EH (cell line): ENCODE measurements at places on chromosomes 4 and X.

GRCh38 chrX:12758291-12758690, 32.9 kb upstream of the PRPS2 start:
- peak; percentile 8 for DNase-seq

DNA sequence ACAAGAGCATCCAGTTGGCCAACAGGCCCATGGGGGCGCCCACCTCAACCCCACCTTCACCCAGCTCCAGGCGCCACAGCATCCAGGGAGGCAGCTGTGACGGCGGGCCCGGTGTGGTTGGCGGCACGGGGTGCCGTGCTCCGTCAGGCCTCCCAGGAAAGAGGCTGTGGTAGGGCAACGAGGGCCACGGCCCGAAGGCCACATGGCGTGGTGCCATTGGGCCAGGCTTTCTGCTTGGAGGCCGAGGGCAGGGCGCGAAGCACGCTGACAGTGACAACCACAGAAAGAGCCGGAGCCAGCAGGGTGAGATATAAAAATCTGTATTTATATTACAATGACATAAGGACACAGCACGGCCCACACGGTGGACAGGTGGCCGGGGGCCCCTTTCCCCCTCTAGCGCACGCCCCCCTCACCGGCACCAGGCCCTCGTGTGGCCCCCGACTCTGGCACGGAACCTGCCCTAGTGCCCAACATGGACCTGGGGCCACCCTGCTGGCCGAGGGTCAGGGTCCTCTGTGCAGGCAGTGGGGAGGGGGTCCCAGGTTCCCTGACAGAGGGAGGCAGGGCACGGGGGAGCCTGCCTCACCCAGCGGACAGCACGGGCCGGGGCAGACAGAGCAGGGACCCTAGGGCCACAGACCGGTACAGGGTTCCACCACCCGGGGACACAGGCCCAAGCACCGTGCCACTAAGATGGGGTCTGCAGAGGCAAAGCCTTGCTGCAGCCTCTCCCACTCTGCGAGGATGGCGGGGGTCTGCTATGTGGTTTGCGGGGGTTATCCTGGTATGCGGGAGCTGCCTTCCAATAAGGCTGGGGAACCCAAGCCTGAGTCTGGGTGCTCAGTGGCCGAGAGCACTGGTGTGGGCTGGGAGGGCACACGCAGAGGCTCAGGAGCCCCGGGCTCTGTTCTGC, 5.5 kb upstream of the HAUS3 start:
- DNase-seq, result no peak

DNA sequence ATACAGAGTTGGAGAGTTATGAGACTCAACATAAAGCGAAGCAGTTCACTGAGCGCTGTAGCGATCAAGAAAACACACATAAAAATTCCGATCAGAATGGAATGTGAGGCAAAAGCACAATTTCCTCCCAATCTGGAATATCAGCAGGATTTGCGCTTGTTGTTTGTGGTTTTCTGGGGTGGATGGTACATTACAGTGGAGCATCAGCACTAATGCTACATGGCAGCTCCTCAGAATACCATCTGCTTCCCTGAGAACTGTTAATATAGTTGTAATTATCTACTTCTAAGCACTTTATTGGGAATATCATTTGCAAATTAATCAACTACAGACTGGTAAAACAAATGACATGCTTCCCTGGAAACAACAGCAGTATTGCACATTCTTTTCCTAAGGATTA, 324.1 kb upstream of the PPARGC1A start:
- no peak for DNase-seq

- peak; percentile 65 for DNase-seq
These were observed 25.0 kb upstream of the BCORL1 start for GRCh38 chrX:129957241-129958082.

DNA sequence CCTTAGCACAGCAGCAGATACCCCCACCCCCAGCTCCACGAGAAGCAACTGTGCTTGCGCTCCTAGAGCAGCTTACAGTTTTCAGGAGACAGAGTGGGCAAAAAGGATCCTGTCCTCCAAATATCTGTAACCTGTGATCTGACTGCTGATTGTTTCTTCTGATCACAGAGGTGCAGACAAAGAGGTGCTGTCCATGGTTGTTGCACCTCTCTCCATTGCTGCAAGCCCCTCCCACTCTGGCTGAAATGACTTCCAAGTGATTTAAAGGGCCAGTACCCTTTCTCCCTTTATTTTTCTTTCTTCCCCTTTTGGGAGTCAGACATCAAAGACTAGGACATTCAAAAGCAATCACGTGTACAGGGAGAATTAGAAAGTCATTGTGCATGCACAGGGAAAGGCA, 205.3 kb upstream of the GEMIN8 start:
- no peak for DNase-seq

GRCh38 chrX:97867266-97867665, 983.6 kb downstream of the RPA4 start:
- no peak for DNase-seq

- DNase-seq, result peak; percentile 76
These were observed 5.4 kb upstream of the ASB5 start for GRCh38 chr4:176274441-176274840.

DNA sequence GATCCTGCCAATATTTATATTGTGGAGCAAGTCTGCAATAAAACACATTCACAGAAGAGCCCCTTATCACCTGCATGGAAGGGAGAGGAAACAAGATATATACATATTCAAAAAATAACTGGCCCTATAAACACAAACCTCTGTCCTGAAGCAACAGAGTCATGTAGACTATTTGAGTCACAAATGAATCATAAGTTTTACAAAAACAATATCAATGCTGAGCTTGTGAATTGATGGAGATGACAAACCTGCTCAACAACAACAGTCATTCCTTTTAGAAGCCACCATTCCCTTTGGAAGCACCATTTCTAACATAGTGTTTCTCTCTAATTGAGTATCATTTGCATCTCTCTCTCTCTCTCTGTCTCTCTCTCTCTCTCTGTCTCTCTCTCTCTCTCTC, 313.9 kb downstream of the MID1IP1 start:
- DNase-seq, result no peak

DNA sequence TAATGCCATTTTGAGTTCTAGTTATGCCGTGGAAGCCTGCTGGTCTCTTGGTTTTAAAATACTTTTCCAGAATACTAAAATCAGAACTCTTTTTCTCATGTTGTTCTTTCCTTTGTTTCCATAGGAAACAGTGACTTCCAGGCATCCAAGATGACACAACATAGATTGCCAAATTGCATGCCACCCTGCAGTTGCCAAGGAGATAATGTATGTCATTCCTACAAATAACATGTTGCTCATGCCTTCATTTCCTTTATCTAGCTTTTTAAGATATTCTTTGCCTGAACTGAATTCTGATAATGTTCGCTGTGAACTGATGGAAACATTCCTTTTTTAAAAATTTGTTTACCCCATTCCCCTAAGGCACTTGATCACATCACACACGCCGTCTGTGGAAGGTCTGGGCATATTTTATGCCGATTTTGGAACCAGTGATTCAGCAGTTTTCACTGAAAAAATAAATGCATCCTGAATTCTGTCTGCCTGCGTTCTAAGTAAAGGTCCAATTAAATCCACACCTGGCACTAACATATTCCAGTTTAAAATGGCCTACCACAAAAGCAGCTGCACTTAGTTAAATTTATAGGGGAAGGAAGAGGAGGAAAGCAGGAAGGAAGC, 38.0 kb upstream of the COX7B2 start:
- DNase-seq, result peak; percentile 2

GRCh38 chr4:146146918-146147317, 28.6 kb upstream of the LSM6 start:
- DNase-seq, result no peak

GRCh38 chrX:49163555-49164419, 1.2 kb downstream of the MAGIX start:
- peak; percentile 86 for DNase-seq

DNA sequence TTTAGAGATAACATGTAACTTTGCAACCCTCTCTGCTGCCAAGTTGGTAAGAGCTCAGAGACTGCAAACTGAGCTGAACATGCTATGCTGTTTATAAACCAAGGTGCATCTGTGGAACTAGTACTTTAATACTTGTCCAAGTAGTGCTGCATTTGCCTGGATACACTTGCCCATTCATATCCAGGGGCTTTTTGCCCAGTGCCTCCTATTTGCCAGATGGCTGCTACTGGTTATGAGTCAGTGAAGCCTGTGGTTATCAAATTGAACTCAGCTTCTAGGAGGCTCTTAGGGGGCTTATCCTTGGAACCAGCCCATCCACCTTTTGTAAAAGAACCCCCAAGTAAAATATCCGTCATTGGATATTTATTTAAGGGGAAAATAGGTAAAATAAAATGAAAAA, 79.6 kb downstream of the AFF2 start:
- no peak for DNase-seq

- DNase-seq, result no peak
These were observed 44.4 kb downstream of the DIAPH2 start for GRCh38 chrX:96729053-96729452.

DNA sequence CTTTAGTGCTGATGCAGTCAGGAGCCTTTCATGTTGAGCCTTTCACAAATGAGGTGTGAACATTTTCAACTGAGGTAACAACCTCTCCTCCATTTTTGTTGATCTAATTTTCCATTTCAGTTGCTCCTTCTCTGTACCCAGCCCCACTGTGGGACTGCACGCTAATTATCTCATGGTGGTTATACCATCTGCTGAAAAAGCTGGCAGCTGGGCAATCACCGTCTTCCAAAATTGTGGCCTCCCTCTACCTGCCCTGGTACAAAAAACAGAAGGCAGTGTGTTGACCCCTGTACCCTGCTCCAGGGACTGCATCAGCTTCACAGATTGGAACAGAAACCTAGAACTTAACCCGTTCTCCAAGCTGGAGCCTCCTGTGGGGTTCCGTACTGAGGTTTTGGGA, 72.4 kb upstream of the LONRF3 start:
- DNase-seq, result no peak

DNA sequence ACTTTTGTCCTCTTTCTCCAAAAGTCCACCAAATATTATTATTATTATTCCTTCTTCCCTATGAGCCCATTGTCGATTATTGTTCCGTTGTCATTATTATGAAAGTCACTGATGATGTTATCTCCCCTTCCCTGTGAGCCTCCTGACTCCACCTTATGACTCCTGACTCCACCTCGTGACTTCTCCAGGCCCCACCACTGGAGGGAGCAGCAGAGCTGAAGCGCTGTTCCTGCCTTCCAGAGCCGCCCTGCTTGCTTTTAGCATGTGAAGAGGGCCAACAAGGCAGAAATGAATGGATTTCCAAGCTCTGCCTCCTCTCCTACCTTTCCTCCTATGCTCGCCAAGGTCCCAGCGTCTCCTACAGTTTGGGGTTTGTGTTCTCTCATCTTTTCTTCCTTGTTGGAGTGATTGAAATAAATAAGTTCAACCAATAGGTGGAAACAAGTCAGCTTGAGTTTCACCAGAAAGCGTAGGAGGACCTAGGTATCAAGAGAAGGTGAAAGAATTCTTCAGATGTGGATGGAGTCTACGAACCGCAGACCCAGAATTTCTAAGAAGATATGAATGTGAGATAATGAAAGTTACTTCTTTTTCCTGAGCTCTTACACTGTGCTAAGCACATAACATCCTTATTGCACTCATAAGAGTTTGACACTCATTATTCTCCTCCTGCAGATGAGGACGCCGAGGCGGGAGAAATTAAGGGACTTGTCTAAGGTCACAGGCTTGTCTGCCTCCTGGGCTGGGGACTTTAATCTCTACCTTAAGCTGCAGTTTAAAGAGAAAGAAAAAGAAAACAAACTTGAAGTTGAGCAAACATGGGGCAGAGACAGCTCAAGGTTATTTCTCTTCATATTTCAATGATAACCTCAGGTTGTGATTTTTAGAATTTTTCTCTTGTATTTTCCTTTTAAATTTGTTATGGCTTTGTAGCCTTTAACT, 26.1 kb downstream of the IGSF1 start:
- no peak for DNase-seq

DNA sequence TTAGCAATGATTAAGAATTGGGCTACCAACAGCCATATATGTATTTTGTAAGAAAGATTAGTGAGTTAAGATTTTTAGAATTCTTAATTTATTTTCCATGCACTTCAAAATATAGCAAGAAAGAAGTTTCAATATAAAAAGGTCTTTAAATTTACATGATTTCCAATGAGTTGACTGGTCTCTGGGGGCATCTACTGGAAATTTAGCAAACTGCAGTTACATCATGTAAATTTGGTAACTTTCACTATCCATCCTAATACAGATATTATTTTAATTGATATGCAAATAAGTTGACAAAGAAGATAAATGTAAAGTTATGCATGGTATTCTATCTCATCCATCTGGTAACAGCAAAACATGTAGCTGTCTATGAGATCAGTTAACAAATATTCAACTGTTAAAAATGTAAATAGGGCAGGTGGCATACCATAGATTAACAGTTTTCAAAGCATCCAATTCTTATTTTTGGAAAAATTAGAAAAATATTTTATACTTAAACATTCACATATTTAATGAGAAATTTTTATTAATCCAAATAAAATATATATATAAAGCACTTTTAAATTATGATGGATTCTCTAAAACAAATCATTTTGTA, 29.1 kb downstream of the TTC29 start:
- DNase-seq, result peak; percentile 55

DNA sequence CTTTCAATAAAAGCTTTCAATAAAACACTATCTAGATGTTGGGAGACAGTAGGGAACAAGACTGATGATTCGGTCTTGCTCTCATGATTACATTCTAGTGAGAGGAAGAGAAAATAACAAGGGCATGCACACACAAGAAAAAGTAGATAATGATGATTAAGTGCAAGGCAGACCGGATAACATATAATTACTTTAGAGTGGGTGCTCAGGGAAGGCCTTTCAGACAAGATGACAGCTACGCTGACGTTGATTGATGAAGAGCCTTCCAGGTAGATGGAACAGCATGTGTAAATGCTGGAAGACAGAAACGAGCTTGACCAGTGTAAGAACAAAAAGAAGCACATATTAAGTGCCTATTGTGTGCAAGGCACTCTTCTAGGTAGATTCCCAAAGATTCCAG, 43.4 kb downstream of the TXK start:
- no peak for DNase-seq

DNA sequence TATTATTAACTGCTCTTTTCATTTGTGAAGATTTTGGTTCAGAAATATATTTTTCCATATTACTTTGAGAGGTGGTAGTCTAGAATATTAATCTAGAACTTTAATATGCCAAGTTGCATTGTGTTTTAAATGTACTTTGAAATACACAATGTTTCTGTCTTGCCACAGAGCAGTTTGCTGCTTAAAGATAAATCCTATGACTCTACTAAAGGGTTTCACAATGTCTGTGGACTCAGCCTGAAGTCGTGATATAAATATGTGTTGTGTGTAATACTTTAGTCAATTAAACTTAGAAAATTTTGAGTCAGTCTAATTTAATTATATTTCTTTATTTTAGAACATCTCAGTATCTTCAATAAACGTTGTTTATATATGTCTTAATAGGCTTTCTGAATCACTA, 1771.7 kb upstream of the PCDH7 start:
- no peak for DNase-seq

GRCh38 chr4:158182736-158183135, 9.9 kb upstream of the GASK1B start:
- peak; percentile 19 for DNase-seq

DNA sequence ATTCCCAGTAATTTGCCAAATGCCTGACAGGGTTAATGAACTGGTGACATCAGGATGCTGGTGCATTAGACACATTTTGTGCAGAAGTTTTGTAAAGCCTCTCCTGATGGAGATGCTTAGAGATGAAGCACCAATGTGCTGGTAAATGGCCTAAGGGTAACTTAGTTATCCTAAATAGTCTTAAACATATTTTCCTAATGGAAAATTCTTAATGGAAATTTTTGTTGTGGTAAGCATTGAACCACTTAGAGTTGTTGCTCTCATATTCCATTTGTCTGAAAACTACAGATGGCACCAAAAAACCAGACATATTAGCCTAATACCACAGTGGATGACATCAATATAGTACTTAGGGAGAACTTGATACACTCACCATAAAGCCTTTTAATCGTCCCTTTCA, 154.5 kb upstream of the ANK2 start:
- DNase-seq, result no peak
